ENCODE measurements at places on chromosomes 3 and 15. TPM values are rescaled to one million over a fixed set of nuclear protein-coding genes. Genes with fewer than 3 reads are reported as not detected.

GRCh38 chr15:66131831-66132230, 121.7 kb downstream of the MEGF11 start:
- DNase-seq: no peak

- DNase-seq: no peak
Measured at GRCh38 chr15:90890839-90891238, 6.5 kb downstream of the FES start.

GRCh38 chr3:16795581-16795980, 89.2 kb upstream of the PLCL2 start:
- DNase-seq: no peak

DNA sequence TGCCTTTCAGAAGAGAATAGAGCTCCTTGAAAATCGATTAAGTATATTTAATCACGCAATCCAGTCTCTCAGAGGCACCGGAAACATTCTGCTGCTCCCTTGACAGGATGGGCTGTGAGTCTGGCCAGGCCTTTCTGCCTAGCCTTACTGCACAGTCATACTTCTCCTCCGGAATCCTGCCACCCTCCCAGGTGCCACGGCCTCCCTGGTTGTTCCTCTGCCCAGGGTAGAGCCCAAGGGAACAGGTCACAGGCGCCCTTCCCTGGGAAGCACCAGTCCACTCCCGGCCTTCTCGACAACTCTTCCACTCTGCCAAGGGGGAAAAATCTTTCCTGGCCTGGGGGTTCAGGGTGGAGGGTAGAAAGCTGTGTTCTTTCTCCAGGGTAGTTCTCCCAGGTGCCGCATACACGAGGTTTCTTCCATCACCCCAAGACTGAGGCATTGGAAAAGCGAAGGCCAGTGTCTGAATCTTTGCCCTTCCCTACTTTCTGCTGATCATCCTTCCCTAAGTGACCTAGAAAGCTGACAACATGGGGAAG, 17.4 kb upstream of the SYNM start:
- DNase-seq: no peak

DNA sequence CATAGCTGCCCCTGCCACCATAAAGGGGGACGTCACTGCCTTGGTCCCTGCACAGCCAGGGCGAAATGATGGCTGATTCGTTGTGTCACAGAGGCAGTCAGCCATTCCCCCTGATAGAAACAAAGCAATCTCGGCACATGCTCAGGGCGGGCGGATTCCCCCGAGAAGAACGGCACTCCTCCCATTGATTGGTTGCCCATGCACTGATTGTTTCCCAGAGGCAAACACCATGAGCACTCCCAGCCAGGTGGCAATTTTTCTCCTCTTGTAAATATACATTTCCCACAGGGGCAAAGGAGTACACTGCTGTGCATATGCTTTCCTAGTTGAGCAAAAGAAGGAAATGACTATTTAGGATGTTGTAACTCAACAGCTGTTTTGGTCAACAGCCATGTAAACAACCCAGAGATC, 56.5 kb downstream of the KY start:
- no peak for DNase-seq

GRCh38 chr3:79202471-79203143, 565.2 kb downstream of the ROBO1 start:
- DNase-seq: no peak

- no peak for DNase-seq
Measured at GRCh38 chr15:60871731-60872130, 357.4 kb downstream of the RORA start.

GRCh38 chr3:17967953-17968607, 225.6 kb upstream of the TBC1D5 start:
- DNase-seq: no peak

GRCh38 chr15:36797128-36797527, 217.7 kb downstream of the CDIN1 start:
- DNase-seq: no peak

DNA sequence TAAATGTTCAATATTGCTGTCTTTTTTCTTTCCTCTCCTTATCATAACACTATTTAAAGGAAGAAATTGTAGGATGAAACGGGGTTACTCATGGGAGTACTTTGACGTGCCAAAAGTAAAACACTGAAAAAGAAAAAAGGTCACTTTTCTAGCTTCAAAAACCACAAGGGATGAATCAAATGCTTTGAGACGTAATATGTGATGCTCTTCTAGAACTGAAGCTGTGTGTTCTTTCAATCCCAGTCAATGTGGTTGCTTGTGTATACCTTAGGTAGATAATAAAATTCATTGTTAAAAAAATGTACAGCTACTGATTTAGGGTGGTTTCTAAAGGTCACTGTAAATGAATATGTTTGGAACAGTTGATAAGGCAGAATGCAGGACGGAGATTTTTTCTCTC, 538.8 kb upstream of the ZNF717 start:
- DNase-seq: no peak

GRCh38 chr15:63800739-63801138, 33.0 kb downstream of the HERC1 start:
- DNase-seq: no peak

GRCh38 chr15:70526221-70526973, 237.0 kb downstream of the UACA start:
- no peak for DNase-seq

DNA sequence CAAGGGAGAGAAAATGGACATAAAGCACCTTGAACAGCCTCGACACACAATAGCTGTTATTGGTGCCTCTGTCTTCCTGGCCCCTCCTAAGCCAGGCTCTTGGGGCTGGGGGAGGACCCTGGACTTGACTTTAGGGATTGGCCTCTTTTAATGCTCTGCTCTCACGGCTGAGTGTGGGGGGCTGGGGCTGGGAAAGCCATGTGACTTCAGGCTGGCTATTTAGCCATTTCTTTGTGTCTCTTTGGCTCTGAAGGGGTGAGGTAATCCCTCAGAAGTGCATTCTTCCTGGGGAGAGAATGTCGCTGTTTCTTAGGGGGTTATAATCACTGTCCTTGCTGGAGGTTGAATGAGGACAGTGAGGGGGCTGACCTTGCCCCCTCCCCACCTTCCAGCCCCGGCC, 26.2 kb downstream of the MAGEF1 start:
- no peak for DNase-seq

DNA sequence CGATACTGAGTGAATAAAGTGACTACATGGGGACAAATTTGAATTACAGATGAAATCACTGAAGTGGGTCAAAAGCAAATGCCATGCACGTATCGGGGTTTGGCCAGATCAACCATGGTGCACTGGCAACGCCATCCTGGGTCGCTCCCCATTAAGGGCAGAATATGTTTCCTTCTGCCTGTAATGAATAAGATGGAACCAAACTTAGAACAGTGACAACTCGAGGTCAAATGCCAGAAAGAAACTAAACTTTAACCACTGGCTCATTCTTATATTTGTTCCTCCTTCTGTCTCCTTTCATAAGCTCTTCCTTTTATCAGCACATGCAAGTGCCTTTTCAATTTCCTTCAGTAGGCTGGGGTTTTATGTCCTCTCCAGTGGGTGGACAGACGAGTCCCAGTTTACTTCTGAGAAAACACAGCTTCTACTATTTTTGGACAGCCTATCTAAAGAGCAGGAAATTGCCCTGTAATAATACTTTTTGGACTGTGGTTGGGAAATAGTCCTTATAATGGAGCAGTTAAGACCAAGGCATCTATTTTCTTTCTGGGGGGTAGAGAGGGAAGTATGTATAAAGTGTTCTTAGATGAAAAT, 61.4 kb downstream of the WHAMM start:
- no peak for DNase-seq

DNA sequence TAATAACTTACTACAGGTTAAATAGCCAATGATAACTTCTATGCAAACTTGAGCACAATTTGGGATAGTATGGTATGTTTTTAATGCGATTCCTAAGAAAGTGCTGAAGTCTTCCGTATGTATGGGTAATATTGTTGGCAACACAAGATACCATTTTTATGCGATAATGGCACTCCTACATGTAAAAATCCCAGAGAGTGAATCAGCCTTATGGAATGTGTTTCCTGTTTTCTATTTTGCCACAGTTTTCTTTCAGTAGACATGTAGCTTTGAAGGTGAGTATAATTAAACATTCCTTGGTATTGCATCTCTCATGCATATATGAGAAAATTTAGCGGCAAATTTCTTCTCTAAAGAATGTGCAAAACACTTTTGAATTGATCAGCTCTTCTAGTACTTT, 396.8 kb upstream of the AZI2 start:
- DNase-seq: no peak

DNA sequence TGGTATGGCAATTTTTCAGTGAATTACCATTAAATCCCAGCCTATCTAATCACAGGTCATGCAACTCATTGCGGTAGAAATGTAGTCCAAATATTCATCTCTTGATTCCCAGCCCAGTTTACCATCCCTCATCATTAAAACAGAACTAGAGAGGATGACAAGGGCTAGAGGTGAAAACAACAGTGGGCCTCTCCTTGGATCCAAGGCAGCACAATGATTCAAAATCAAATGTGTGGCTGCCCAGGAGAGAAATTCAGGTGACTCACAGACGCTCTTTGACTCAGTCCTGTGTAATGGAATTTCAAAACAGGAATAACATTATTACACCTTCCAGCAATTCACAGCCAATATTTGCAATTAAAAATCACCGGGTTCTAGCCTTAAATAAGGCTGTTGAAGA, 246.5 kb downstream of the TBL1XR1 start:
- DNase-seq: no peak

- DNase-seq: no peak
Measured at GRCh38 chr3:128932516-128933212, 53.2 kb downstream of the ACAD9 start.

DNA sequence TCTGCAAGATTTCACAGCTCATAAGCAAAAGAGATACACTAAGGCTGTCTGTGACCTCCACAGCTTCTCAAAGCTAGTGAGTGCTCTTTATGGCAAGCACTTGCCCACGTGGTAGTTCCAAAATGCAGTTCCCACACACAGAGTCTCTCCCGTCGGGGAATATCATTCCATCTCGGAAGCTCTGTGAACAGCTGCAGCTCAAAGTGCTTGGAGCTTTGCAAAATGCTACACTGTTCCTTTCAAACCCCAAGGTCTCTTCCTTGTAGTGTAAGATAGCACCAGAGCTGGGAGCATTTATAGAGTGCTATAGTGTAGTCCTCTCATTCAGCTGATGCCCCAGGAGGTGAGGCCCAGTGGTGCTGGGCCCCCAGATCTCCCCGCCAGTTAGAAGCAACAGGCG, 36.1 kb downstream of the ST6GAL1 start:
- DNase-seq: no peak

The SENP8 gene
- 3.3 TPM for total RNA-seq

The RBPMS2 gene
- 4.5 TPM for total RNA-seq

The CSPG5 gene
- total RNA-seq: 5.4 TPM

The CTXN2 gene
- total RNA-seq: not detected

The AMIGO3 gene
- total RNA-seq: 0.26 TPM

The CASR gene
- 0.20 TPM for total RNA-seq

The DAPK2 gene
- 73.3 TPM for total RNA-seq

The BUB1B gene
- 1.8 TPM for total RNA-seq

The CPN2 gene
- not detected for total RNA-seq

The ISLR gene
- 40.6 TPM for total RNA-seq

The TRIM71 gene
- 2.2 TPM for total RNA-seq

The MNS1 gene
- total RNA-seq: 0.58 TPM

Measured in upper lobe of right lung (tissue), 1 donor.